ENCODE measurements at places on chromosomes 3 and 15. TPM values are rescaled to one million over a fixed set of nuclear protein-coding genes. Genes with fewer than 3 reads are reported as not detected.

DNA sequence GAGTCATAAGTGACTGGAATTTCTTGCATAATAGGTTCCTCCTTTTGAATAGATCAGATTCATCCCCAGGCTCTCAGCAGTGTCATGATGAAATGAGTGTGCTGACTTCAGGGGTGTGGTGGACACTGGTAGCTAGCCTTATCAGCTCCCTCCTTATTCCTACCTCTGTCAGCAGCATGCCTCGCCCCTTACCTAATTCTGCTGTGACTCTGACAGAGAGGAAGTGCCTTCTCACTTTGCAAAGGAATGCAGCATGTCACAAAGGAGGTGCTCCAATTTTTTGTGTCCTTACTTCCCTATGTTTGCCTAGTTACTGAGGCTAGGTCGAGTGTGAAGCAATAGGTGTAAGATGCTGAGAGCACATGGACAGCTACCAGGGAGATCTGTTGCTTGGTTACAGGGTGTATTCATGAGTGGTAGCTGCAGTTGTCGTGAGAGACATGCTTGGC, 90.6 kb downstream of the TNFAIP8L3 start:
- ATAC-seq, result no peak

GRCh38 chr15:58064082-58064979, 1.2 kb downstream of the ALDH1A2 start:
- no peak for ATAC-seq

GRCh38 chr15:26888761-26889160, 21.9 kb downstream of the GABRA5 start:
- ATAC-seq, result no peak

- ATAC-seq, result peak; percentile 5
Observed at GRCh38 chr15:90685591-90686434, 31.3 kb upstream of the BLM start.

The CCDC71 gene
- total RNA-seq, result 15.6 TPM

GRCh38 chr3:45212095-45212468, 14.0 kb downstream of the TMEM158 start:
- no peak for ATAC-seq

GRCh38 chr3:42067326-42067725, 23.8 kb upstream of the TRAK1 start:
- no peak for ATAC-seq

GRCh38 chr3:177523067-177523675, 325.9 kb upstream of the TBL1XR1 start:
- no peak for ATAC-seq

- ATAC-seq, result peak; percentile 2
Observed at GRCh38 chr3:146543461-146544001, 876 bp downstream of the PLSCR1 start.

The RASA2 gene
- 36.6 TPM for total RNA-seq

The ATP8B4 gene
- 20.0 TPM for total RNA-seq

- ATAC-seq, result no peak
Observed at GRCh38 chr3:138205527-138205926, 18.4 kb downstream of the ARMC8 start.

DNA sequence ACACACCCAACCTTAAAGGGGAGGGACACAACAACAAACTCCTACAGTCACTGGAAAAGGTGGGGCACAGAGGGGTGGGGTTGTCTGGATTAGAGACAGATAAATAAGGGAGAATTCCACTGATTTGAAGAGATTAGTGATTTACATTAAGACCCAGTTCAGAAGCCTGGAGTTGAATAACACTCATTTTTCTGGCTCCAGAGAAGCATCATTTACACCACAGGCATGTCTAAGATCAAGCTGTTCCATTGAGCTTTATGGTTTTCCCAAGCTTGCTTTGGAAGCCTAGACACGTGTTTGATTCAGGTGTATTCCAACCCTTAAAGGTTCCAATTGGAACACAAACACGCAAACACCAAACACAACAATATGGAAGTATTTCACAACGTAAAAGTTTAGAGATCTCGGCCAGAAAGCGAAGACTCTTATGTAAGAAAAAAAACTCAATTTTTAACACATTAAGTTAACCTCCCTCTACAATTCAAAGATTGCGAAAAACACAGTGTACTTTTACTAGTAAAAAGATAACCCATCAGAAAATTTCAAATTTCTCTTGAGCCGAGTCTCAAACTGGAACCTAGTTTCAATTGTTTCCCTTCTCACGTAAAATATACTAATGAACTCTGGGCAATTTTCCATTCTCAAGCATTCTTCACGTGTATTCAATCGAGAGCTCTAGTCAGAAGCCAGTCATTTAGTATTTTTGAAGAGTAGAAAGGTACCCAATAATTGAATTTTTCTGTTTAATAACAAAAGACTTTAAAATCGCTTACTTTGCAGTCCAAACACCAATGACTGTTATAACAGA, 2.1 kb downstream of the TRA2B start:
- ATAC-seq, result no peak

DNA sequence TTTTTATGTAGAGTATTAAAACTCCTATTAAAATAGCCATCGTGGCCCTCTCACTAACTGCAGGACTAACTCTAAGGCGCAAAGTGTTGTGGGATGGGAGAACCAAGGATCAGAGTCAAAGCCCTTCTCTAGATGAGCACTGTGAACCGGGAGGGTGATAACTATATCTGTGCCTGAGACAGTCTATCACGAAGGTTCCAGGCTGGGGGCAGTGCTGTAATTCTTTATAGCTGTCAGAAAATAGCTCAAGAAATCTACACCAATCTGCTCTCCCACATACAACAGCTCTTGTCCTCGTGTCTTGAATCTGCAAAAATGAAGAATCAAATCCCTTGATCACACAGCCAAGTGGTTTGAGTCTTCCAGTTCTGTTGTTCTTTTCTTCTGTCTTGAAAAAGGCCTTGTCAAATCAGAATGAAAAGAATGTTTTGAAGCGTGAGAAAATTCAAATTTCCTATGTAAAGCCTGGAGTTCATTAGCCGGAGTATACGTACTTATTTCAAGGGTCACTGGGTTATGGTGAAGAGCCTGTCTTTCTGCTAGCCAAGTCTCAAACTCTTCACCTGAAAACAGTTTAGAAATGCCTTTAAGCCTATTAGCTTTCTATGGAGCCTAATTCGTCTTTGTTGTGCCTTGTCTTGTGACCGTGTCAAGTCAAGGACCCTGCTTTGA, 185.3 kb upstream of the NECTIN3 start:
- no peak for ATAC-seq

The CLDN11 gene
- total RNA-seq, result not detected

GRCh38 chr15:38021259-38021658, 86.8 kb downstream of the TMCO5A start:
- ATAC-seq, result no peak

- peak; percentile 31 for ATAC-seq
Observed at GRCh38 chr3:71724584-71725270, 475 bp downstream of the EIF4E3 start.

The CSPG5 gene
- 0.91 TPM for total RNA-seq

DNA sequence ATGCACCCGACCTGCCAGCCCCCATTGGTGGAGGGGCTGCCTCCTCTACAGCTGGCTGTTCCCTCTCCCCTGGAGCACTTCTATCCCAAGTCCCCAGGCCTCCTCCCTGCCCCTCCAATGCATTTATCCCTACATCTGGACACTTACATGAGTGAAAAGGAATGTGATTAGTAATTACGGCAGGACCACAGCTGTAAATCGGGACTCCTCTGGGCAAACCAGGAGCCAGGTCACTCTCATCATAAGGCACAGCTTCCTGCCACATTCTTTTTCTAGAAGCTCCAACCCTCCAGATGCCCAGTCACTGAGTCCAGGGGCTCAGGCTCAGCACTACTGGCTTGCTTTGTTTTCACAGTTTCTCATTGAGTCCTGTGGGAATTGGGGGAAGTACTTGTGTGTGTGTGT, 54.3 kb downstream of the IL20RB start:
- no peak for ATAC-seq

The LRTM1 gene
- not detected for total RNA-seq

The C3orf22 gene
- not detected for total RNA-seq

- ATAC-seq, result no peak
Observed at GRCh38 chr3:72530426-72530825, 317.8 kb downstream of the SHQ1 start.

- peak; percentile 59 for ATAC-seq
Observed at GRCh38 chr3:15637131-15637951, 35.8 kb downstream of the BTD start.
